Metanephros (tissue), 2 donors: ENCODE measurements at places on chromosomes 12 and 14. TPM values are rescaled to one million over a fixed set of nuclear protein-coding genes. Genes with fewer than 3 reads are reported as not detected.

The PDZRN4 gene
- 3.4 TPM for total RNA-seq

The KMT2D gene
- 80.5 TPM for total RNA-seq

The DCP1B gene
- total RNA-seq, result 10.7 TPM

The LGR5 gene
- total RNA-seq, result 7.5 TPM

The ANKRD33 gene
- total RNA-seq, result 0.64 TPM

The CMA1 gene
- total RNA-seq, result not detected

The GPX2 gene
- 2.5 TPM for total RNA-seq

The TAC3 gene
- 1.6 TPM for total RNA-seq

The RTL1 gene
- 8.5 TPM for total RNA-seq

The PARPBP gene
- 11.2 TPM for total RNA-seq

The RBP5 gene
- total RNA-seq, result 17.7 TPM

The OLR1 gene
- 3.0 TPM for total RNA-seq

The MYO1A gene
- 0.64 TPM for total RNA-seq

The GPR84 gene
- total RNA-seq, result 0.53 TPM

The GPR135 gene
- total RNA-seq, result 5.7 TPM

The RNASE4 gene
- total RNA-seq, result 13.5 TPM

The OR6C2 gene
- total RNA-seq, result not detected

The CTDSP2 gene
- total RNA-seq, result 130 TPM

The TMCC3 gene
- total RNA-seq, result 23.3 TPM

The FAM181A gene
- not detected for total RNA-seq

The PRR13 gene
- total RNA-seq, result 44.8 TPM

The FLVCR2 gene
- 6.2 TPM for total RNA-seq

The KLHDC1 gene
- 6.2 TPM for total RNA-seq

The TMTC3 gene
- 37.1 TPM for total RNA-seq

The FAIM2 gene
- total RNA-seq, result 2.7 TPM

The ZC2HC1C gene
- total RNA-seq, result 4.5 TPM

The SMIM41 gene
- 0.35 TPM for total RNA-seq

The NRL gene
- total RNA-seq, result 4.4 TPM

The PRKD1 gene
- total RNA-seq, result 32.4 TPM

The TCP11L2 gene
- 52.7 TPM for total RNA-seq

The SLC25A21 gene
- total RNA-seq, result 2.0 TPM

The KLHL33 gene
- 1.5 TPM for total RNA-seq

The ACSM4 gene
- not detected for total RNA-seq

The GPD1 gene
- 60.8 TPM for total RNA-seq

The ADAM21 gene
- not detected for total RNA-seq
